ENCODE measurements at places on chromosomes 11 and 22.

DNA sequence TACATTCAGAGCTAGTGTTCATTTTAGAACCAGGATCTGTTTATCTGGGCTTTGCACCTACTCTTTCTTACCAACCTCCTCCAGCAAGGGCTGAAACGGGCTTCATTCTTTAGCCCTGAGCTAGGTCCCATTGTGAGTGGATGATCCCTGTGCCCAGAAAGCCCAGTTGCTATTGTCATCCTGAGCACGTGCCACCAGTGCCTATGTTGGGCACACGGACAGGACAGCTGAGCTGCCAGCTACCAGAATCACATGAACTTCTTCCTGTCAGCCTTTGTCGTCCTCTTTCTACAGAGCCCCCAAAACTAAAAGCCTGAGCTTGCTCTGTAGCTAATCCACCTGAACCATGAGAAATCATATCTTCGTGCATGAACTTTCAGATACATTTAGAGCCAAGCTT, 74.4 kb upstream of the NTM start:
- no peak for DNase-seq

GRCh38 chr22:43253839-43254238, 66.9 kb upstream of the TTLL12 start:
- no peak for DNase-seq

- DNase-seq, result no peak
Observed at GRCh38 chr11:92779746-92780145, 189.7 kb upstream of the MTNR1B start.

GRCh38 chr11:64734811-64735724, 8.9 kb downstream of the RASGRP2 start:
- DNase-seq, result no peak

DNA sequence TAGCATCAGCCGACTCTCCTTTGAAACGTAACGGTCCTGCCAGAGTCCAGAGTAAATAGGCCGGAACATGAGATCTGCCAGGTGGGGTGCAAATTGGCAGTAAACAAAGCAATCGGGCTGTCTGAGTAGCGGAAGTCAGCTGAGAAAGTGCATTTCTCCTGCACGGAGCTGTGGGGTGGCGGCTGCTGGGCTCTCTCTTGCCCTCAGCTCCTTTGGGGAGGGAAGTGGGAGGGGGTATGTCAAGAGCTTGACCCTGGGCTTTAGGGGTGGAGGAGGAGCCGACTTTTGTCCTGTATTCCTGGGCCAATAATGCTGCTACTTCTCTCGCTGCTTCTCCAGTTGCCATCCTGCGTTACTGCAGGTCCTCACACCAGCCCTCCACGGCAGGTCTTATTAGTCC, 11.6 kb downstream of the GRIK4 start:
- DNase-seq, result no peak

DNA sequence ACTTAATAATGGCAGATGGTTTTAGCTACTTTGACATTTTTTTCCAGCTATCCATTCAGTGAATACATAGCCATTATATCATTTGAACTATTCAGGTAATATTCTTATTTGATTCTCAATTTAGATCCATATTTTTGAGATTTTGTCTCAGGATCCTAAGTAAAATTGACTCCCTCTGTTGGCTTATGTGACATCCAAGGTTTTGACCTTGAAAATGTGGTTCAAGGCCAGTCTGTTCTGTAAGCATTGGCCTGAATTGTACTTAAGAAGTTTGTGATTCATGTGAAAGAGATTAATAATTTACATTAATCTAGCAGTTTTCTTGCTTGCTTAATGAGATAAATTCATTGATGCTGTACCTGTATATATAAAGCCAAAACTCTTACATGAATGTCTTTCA, 1.6 kb upstream of the SLC17A6 start:
- no peak for DNase-seq

- DNase-seq, result no peak
Observed at GRCh38 chr11:120517801-120518291, 6.3 kb downstream of the GRIK4 start.

DNA sequence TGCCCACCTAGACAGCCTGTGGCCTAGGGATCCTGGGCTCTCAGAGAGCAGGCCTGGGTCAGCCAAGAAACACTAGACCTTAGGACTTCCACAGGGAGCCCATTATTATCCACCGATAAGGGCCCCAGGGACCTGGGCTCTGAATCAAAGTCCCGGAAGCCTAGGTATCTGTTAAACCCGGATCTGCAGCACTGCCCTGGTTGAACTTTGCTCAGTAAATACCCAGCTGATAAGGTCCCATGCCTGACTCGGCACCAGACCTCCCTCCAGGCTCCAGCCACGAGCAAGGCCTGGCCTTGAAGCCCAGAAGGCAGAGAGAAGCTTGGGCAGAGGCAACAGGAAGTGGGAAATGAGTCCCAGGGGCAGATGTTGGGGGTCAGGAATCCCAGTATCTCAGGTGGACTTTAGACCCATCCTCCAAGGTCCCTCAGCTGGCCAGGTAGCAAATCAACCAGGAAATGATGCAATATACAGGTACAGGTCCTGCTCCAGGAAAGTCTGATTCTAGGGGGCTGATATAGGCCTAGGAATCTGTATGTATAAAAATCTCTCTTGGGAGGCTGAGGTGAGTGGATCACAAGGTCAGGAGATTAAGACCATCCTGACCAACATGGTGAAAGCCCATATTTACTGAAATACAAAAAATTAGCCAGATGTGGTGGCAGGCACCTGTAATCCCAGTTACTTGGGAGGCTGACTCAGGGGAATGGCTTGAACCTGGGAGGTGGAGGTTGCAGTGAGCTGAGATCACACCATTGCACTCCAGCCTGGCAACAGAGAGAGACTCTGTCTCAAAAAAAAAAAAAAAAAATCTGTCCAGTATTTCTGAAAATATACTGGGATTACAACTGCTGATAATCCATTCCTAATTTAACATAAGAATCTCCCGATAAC, 18.7 kb downstream of the POU2AF1 start:
- DNase-seq, result no peak

DNA sequence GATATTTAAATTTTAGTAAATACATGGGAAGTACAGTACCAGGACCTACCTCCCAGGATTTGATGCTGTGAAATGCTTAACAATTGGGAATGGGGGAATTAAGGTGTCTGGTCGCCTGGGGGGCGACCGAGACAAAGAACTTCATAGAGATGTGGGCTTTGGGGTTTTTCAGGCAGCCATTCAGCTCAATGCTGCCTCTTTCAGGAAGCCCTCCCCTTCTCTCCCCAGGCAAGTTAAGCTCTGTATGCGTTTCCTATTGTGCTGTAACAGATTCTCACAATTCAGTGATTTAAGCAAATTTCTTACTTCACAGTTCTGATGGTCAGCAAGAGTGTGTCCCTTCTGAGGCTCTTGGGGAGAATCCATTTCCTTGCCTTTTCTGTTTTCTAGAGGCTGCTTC, 53.8 kb downstream of the KIAA1671 start:
- no peak for DNase-seq

All from natural killer cell treated with Interleukin-12 subunit alpha and Interleukin-12 subunit beta and Interleukin-15 and Interleukin-18, amount 100 ng/mL, for 72 hours (primary cell).